ENCODE measurements at places on chromosomes 12 and 14.

GRCh38 chr12:96375170-96375569 lies 25.1 kb downstream of the CDK17 start:
- no peak for DNase-seq

GRCh38 chr12:107400686-107401447 lies 284.7 kb upstream of the PWP1 start:
- no peak for DNase-seq

DNA sequence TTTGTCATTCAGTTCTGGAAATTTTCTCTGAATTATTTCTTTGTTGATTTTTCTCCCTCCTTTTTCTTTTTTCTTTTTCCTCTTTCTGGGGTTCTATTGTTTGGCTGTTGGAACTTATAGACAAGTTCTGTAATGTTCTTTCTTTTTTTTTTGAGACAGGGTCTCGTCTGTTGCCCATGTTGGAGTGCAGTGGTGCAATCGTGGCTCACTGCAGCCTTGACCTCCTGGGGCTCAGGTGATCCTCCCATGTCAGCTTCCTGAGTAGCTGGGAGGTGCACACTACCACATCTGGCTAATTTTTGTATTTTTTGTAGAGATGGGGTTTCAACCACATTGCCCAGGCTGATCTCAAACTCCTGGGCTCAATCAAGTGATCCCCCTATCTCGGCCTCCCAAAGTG lies 30.1 kb upstream of the TBC1D30 start:
- DNase-seq, result no peak

GRCh38 chr12:29709496-29710040 lies 74.2 kb downstream of the TMTC1 start:
- DNase-seq, result no peak

- peak; percentile 24 for DNase-seq
Observed at GRCh38 chr14:103014466-103015228, 42.7 kb downstream of the CDC42BPB start.

DNA sequence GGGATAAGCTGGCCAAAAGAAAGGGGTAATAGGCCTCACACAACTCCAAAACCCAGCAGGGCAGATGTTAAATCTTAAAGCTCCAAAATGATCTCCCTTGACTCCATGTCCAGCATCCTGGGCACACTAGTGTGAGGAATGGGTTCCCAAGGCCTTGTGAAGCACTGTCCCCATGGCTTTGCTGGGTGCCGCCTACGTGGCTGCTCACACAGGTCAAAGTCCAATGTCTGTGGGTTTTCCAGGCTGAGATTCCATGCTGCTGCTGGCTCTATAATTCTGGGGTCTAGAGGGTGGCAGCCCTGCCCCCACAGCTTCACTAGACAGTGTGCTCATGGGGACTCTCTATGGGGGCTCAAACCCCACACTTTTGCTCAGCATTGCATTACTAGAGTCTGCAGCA lies 145.3 kb upstream of the GRIN2B start:
- DNase-seq, result no peak

- no peak for DNase-seq
Observed at GRCh38 chr12:127162307-127162706, 1104.7 kb upstream of the TMEM132C start.

DNA sequence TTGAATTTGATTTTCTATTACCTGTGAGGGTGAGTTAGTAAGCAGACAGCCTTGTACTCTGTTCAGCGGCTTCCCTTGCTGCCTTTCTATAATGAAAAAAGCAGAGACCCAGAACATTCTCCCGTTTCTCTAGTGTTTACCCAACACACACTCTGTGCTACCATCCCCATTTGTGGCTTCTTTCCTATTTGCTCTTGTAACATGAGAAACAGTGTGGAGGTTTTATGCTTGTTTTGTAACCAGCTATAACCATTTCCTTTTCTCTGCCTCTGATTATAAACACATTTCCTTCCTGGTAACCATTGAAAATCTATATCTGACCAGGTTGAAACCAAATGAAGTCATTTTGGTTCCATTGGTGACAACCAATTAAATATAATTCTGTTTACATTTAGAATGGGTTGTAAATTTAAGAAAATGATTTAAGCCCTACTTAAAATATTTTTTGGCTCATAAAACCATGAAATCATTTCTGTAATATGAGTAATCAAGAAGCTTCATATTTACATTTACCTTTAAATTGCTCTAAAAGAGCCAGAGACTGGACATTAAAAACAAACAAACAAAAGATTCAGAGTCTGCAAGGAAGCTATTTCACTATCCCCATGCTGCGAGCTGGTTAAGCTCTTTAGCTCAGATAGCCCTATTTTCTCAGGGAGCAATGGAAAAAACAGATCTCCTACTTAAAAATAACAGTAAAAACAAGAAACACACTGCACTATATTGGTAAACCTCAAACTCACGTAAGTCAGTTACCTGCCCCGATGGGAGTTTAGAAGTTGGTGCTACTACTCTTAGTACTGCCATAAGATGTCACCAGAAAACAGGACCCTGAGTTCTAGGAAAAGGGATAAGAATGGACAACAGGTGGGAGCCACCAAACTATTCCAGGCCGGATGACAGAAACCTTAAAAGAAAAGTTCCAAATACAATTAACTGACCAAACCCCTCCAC lies 206.5 kb upstream of the EEA1 start:
- peak; percentile 68 for DNase-seq

- no peak for DNase-seq
Observed at GRCh38 chr14:84825481-84826251, 704.3 kb upstream of the FLRT2 start.

- DNase-seq, result no peak
Observed at GRCh38 chr12:12156828-12157227, 86.1 kb downstream of the BCL2L14 start.

- peak; percentile 47 for DNase-seq
Observed at GRCh38 chr14:49621114-49621881, 699 bp downstream of the MGAT2 start.

DNA sequence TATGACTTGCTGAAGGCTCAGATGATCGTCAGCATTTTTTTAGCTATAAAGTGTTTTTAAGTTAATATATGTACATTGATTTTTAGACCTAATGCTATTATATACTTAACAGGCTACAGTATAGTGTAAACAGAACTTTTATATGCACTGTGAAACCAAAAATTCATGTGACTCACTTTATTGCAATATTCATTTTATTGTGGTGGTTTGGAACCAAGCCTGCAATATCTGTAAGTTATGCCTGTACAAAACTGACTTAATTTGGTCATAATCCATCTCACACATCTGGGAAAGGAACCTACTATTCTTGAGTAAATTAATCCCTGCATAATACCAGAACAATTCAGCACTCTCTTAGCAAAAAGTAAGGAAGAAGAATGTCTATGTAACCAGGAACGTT lies 390.7 kb downstream of the SYT1 start:
- DNase-seq, result no peak

DNA sequence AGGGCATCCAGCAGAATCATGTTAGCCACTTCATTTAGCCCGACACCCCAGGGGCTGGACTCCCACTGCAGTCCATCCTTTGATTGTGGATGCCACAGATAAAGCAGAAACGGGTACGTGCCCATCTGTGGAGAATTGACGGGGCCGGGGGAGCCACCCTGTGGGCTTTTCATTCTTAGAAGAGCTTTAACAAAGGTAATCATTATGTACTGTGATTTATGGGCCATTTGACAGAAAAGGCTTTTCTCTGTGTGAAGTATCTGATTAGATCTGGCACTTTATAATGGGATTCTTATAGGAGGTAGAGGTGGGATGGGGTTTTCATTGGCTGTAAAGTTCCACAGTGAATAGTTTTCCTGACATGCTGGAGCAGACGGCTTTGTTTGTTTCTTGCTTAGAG lies 40.4 kb downstream of the AACS start:
- DNase-seq, result no peak

Data from NCI-H510A (cell line).